ENCODE measurements at places on chromosomes 2 and 18.

DNA sequence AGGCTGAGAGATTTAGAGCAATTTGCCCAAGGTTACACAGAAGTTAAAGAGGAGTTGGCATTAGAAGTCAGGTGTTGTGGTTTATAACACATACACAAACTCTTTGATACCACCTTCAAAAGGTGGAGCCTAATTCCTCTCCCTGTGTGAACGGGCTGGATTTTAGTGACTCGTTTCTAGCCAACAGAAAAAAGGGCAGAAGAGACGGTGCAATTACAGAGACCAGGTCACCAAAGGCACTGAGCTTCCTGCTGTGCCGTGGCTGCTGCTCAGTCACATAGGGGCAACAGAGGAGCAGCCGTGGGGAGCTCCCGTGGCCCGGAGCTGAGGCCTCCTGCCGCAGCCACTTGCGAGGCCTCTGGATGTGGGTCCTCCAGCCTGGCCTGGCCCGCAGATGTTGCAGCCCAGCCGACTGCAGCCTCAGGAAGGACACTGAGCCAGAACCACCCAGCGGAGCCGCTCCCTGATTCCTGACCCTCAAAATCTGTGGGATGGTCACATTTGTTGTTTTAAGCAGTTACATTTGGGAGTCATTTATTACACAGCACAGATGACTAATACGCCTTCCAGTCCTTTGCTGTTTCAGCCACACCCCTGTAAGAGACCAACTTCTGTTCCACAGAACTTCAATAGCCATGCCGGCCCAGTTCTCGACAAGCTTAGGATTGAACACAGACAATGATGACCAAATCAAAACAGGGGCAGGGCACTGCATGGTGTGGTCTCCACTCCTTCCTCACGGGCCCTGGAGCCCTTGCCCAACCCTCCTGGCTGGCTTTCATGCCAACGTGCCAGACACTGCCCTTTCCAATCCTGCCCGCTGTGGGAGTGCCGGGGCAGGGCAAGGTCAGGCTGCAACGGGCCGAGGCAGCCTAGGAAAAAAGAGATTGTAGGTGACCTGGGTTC lies 17.1 kb downstream of the EDAR start:
- no peak for DNase-seq

DNA sequence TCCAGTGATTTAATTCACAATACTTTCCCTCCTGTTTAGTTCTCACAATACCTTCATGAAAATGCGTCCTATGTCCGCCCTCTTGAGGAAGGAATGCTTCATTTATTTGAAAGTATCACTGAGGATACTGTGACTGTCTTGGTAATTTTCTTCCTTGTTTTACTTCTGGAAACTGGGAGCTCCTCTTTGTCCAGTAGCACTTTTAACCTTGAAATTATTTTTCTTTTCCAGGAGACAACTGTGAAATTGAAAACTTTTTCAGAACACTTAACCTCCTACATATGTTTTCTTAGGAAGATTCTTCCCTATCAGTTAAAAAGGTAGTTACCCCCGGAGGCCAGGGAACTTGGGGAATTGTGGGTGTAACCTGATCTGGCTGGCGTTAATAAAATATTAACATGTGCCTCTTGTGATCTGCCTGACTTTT lies 58.9 kb upstream of the STON1 start:
- DNase-seq = no peak

DNA sequence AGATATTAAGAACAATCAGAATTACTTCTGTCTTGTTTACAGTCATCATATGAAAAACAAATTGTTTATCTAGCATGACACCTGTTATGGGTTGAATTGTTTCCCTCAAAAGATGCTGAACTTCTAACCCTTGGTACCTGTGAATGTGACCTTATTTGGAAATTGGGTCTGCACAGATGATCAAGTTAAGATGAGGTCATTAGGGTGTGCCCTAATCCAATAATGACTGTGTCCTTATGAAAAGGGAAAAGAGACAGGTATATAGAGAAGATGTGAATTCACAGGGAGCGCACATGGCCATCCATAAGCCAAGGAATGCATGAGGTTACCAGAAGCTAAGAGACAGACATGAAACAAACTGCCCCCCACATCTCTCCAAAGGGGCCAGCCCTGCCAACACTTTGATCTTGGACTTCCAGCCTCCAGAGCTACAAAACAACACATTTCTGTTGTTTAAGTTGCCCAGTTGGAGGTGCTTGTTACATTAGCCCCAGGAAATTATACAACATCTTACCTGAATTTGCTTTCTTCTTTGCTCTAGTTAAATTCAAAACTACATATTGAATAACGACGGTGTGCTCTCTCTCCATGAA lies 2.3 kb upstream of the HPCAL1 start:
- DNase-seq = no peak

GRCh38 chr18:75800331-75800648 lies 372.8 kb upstream of the SMIM21 start:
- DNase-seq = no peak

DNA sequence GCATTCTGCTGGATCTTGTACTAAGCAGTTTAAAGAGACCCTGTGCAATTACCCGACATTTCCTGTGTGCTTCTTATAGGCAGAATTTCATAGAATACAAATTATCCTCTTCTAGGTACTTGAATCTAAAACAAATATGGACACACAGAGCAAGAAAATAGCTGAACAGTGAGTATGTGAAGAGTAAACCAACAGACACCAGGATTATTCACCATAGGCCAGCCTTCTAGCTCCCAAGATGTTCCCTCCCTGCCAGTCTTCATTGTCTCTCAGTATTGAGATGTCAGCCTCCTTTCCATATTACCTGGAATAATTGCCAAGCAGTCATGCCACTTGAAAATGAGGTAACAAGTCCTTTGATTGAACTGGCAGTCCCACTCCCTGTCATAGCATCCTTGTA lies 187.1 kb downstream of the PTPRM start:
- DNase-seq = no peak

DNA sequence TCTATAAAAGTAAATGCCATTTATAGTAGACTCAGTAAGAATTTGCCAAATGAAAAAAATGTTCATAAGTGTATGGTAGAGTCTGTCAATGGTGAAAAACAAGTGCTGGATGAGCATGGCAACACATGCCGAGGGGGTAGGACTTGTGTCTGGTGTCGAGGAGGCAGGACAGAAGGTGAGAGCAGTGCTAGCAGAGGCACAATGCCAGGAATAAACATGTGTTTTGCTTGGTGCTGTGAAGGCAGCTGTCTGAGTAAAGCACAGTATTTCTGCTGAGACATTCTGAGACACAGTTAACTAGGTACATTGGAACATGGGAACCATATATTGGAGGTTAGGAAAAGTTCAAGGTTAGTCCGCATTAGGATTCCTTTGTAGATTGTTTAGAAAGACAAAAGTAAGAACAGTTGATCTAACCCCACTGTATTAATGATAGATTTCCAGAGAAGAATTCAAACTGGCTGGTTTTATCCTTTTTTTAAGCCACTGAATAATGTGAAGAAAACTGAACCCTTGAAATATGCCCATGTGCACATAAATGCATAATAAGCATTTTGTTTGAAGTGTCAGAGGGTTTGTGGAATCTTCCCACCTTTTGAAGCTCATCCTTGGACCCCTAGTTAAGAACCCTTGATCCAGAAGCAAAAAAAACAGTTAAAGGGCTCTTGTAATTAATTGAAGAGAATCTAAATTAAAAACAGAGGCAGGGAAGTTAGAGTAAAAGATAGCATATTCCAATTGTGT lies 7.1 kb downstream of the RBM45 start:
- no peak for DNase-seq

- DNase-seq = no peak
Measured at GRCh38 chr18:59604877-59605276, 92.3 kb downstream of the CCBE1 start.

- DNase-seq = peak; percentile 45
Measured at GRCh38 chr2:37326285-37326684, 1.7 kb upstream of the PRKD3 start.

Measured in AG04449 (cell line).